ENCODE measurements at places on chromosomes 7 and 10.

DNA sequence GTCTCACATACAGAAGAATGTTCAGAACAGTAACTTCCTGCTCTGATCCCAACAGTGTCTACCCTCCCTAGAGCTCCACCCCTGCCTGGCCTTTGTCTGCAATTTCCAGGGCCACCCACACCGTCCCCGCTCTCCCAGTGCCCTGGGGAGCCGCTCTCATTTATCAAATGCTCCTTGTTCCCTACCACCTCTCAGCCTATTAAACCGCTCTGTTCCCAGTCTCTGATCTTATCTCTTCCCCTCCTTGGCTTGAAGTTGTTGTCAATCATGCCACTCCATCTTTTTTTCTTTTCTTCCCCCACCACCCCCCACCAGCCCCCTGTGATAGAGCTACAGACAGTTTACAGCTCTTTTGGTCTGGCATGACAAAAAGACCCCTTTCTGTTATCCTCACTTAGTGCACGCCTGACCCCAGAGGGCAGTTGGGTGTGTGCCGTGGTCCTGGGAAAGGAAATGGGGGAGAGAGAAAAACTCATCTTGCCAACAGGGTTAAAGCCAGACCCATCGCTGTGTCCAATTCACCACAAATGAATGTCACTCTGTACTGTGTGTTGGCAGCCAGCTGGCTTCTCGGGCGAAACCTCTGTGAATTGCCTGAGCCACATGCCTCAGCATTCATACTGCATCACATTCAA is 28.8 kb upstream of the HECTD2 start:
- no peak for DNase-seq

DNA sequence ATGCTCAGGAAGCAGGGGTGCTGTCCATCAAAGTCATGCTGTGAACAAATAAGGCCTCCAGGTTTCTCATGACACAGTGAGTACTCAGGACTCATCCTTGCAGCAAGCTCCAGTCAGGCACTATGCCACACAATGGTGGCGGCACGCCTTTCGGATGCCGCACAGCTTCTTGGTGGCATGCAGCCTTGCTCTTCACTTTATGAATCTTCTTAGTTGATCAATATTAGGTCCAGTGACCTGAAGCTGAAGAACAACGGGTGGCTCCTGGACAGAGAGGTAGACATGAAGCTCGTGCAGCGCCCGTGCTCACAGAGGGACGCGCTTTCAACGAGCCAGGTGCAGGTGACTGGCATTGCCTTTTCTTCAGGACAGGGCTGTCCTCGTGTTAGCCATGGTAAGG is 653.0 kb upstream of the MGMT start:
- no peak for DNase-seq

DNA sequence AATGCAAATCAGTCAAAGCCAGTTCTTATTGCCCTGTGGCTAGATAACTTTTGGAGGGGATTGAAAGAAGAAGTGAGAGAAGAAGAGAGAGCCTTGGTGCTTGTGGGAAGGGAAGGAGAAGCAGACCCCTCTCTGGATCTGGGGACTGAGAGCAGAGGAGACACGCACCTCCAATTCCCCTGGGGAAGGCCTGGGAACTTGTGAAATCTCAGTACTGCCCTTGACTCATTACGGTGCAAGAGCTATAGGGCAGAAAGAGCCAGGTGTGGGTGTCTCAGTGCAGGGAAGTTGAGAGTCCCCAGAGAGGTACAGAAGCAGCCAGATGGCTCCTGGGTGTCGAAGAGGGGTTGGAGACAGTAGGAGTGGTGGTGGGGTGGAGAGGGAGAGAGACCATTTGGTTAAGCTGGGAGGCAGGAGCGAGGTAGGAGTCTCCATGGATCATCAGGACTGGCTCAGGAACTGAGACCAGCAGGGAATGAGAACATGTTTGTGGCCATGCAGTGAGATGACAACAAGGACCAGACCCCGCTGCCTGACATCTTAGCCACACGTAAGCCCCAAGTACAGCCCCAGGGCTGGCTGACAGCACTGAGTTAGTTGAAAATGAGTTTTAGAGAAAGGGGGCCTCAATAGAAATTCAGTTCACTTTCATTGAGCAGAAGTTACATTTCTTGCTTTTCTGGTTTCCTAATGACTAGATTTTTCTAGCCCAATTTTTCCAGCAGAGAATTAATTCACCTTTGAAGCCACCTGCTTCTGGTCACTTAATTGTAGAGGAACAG is 238.2 kb downstream of the BUB3 start:
- DNase-seq = no peak

GRCh38 chr10:43013065-43013464 is 63.8 kb upstream of the RET start:
- DNase-seq = no peak

GRCh38 chr7:5429857-5430611 is 6.4 kb upstream of the TNRC18 start:
- no peak for DNase-seq

- no peak for DNase-seq
Observed at GRCh38 chr10:90917238-90917967, 3.5 kb downstream of the ANKRD1 start.

GRCh38 chr10:132816718-132817117 is 30.8 kb upstream of the NKX6-2 start:
- no peak for DNase-seq

DNA sequence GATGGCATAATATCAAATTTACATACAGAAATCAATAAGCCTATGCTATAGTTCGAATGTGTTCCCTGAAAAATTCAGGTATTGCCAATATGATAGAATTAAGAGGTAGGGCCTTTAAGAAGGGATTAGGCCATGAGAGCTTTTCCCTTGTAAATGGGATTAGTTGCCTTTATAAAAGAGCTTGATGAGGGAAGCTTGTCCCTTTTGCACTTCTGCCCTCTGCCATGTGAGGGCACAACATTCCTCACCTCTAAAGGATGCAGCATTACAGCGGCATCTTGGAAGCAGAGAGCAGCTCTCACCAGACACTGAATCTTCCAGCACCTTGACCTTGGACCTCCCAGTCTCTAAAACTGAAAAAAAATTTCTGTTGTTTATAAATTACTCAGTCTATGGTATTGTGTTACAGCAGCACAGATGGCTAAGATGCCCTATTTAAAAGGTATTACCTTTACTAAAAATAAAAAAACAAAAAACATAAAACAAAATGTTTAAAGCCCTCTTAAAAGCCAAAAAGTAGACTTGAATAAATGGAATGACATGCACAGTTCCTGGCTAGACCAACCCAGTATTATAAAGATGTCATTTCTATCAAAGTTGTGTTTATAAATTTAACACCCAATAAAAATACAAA is 909.6 kb downstream of the REEP3 start:
- DNase-seq = no peak

GRCh38 chr7:74365322-74366022 is 76.3 kb downstream of the CLIP2 start:
- DNase-seq = peak; percentile 79

GRCh38 chr7:22318376-22318775 is 38.6 kb downstream of the RAPGEF5 start:
- DNase-seq = no peak

GRCh38 chr10:19663344-19663743 is 152.9 kb upstream of the PLXDC2 start:
- no peak for DNase-seq

- no peak for DNase-seq
Observed at GRCh38 chr10:97768322-97769315, 3.2 kb downstream of the SFRP5 start.

DNA sequence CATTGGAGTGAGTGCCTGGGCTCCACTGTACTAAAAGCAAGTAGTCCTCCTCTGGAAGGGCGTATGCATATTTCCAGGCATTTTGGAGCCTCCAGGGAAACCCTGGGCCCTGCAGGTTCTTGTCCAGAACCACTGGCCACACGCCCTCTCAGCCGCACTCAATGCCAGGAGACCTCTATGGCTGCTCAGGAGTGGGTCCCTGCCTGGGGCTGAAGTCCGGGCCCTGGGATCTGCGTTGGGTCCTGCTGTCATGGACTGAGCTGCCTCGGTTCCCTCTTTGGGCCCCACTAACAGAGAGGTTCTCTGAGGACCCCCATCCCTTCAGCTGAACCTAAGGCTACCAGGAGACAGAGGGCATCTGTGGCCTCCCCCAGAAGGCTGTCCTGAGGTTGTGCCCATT is 58.3 kb downstream of the GRK5 start:
- DNase-seq = no peak

DNA sequence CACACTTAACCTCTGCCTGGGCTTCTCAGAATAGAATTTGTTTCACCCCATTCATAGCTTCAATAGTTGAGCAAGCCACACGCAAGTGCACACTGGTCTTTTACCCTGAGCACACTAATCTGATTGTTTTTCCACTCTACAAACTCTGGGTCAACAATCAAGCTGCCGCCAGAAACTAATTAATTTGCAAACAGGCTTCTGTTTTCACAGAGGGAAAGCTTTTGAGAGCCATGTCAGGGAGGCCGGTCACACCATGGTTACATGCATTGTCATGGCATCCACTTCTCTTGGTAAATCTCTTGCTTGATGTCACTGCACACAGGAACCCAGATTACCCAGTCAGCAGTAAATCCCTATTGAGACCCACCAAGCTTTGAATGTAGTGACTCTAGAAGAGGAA is 154.2 kb downstream of the SEMA3A start:
- DNase-seq = no peak

DNA sequence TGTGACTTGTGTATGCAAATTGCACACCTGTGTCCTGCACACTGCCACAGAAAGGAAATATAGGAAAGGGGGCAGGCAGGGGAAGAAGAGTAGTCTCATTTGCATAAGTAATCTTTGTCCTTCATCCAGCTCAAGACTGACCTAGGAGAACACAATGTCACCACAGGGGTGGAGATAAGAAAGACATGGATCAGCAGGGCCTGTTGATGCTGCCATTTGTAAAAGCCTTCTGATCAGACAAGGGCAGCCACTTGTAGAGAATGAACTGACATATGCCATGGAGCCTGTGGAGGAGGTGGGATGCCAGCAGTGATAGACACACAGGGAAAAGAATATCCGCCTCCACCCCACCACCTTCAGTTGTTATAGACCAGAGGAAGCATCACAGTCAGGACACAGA is 528.9 kb downstream of the HTR7 start:
- DNase-seq = no peak

- no peak for DNase-seq
Observed at GRCh38 chr10:50447691-50448090, 176.1 kb downstream of the SGMS1 start.

DNA sequence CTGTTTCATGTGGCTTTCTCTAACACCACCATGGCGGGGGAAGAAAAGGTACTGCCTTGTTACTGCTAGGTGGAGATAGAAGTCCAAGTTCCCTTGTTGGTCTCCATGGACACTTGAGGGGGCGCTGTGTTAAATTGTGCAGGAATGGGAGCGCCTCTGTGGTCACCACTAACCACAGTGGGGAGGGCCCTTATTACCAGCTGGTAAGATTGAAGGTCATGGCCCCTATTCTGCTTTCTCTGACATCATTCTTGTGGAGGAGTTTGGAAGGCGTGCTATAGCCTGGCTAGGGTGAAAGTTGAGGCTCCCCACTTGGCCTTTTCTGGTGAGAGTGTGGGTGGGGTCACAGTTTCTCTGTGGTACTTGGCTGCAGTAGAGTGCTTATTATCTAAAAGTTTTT is 14.9 kb upstream of the MXI1 start:
- DNase-seq = no peak

DNA sequence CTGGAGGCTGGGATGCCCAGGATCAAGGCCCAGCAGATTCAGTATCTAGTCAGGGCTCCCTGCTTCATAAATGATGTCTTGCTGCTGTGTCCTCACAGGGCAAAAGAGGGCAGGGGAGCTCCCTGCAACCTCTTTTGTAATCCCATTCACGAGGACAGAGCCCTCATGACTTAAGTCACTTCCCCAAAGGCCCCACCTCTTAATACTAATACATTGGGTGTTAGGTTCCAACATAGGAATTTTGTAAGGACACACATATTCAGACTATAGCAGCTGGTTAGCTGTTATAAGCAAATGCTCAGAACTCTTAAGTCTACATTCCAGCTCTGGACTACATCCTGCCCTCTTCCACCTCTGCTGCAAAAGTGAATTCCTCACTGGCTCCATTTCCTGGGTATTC is 63.0 kb downstream of the VOPP1 start:
- DNase-seq = no peak

DNA sequence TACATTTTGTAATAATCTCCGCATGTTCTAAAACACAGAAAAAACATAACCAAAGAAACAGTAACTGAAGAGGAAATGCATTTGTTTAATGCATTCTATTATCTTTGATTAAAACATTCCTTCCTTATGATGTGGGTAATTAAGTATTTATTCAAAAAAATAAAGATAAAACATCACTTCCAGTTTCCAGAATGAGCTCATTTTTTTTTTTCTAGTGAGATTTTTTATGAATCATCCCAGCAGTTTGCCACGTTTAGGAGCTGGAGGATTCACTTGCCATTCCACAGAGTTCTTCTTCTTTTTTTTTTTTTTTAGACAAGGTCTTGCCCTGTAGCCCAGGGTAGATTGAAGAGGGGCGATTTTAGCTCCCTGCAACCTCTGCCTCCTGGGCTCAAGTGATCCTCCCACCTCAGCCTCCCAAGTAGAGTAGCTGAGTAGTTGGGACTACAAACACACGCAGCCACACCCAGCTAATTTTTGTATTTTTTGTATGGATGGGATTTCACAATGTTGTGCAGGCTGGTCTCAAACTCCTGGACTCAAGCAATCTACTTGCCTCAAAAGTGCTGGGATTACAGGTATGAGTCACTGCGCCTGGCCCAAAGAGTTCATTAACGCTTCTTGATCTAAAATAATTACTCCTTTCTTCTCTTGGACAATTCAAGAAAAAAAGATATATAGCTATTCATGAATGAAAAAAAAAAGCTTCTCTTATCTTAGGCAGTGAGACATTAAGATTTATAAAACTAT is 177.3 kb downstream of the DKK1 start:
- DNase-seq = no peak

GRCh38 chr7:152336754-152337368 is 98.9 kb downstream of the KMT2C start:
- DNase-seq = no peak

- no peak for DNase-seq
Observed at GRCh38 chr7:30475580-30475979, 3.0 kb downstream of the NOD1 start.

- no peak for DNase-seq
Observed at GRCh38 chr7:84950836-84951235, 236.0 kb downstream of the SEMA3D start.

DNA sequence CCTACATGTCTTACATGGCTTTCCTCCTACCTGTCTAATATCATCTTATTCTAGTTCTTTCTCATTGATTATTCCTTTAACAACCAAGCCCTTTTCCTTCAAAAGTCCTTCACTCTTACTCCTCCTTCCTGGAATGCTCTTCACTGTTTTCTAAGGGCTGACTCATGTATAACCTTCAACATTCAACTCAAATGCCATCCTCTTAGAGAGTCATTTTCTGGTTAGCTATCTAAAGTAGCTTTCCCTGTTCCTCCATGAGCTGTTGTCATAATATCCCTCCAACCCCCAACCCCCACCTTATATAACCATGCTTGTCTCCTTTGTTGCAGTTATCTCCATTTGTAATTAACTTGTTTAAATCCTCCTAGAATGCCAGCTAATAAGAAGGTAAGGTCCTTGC is 286.8 kb downstream of the ADK start:
- DNase-seq = no peak

GRCh38 chr10:24457661-24458318 is 248.9 kb downstream of the KIAA1217 start:
- DNase-seq = no peak
